ENCODE measurements at places on chromosomes 2 and 18. TPM values are rescaled to one million over a fixed set of nuclear protein-coding genes. Genes with fewer than 3 reads are reported as not detected.

- peaks cover 4% of the 10 kb centered on the region for H3K4me1 ChIP-seq
- no peak overlapping the region for H3K27ac ChIP-seq
- H3K27me3 ChIP-seq = no peaks in the 10 kb centered on the region
- no peaks in the 10 kb centered on the region for H3K36me3 ChIP-seq
Measured at GRCh38 chr2:172387361-172387760, 40.0 kb upstream of the ITGA6 start.

GRCh38 chr2:237536617-237537016 lies 29.8 kb upstream of the PRLH start:
- H3K27me3 ChIP-seq = no peaks in the 10 kb centered on the region
- DNase-seq = no peak
- H3K27ac ChIP-seq = no peak overlapping the region
- no peaks in the 10 kb centered on the region for H3K36me3 ChIP-seq
- H3K4me3 ChIP-seq = no peak overlapping the region

GRCh38 chr2:201985728-201986462 lies 47.8 kb upstream of the FZD7 start:
- H3K27ac ChIP-seq = no peak overlapping the region
- H3K36me3 ChIP-seq = no peaks in the 10 kb centered on the region
- DNase-seq = no peak

DNA sequence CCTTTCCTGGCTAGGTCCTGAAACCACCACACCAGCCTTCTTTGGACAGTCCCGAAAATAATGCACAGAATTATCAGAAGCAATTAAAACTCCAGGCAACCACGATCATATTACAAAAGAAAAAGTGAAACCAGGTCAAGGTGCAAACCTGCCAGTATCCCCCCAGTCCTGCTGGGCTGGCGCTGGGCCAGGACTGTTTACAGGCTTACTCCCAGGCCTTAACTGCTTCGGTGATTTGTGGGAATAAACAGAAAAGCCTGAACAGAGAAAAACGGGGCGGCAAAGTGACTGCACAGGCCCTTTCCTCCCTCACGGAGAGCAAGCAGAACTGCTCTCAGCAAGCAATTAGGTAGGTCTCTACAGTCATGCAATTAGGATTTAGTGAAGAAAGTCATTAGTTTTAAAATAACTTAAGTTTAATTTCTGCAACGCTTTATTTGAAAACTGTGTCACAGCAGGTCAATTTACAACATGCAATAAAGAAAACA lies 1.3 kb downstream of the HDAC4 start:
- DNase-seq = no peak
- peak overlapping the region; percentile 59 for H3K4me3 ChIP-seq
- peak overlapping the region; percentile 73 for H3K27ac ChIP-seq

DNA sequence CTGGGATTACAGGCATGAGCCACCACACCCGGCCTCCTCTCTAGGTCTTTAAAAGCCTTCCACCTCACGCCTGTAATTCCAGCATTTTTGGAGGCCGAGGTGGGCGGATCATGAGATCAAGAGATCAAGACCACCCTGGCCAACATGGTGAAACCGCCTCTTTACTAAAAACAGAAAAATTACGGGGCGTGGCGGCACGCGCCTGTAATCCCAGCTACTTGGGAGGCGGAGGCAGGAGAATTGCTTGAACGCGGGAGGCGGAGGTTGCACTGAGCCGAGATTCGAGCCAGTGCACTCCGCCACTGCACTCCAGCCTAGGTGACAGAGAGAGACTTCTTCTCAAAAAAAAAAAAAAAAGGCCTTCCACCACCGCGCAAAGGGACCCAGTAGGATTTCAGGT lies 1.3 kb upstream of the FAM117B start:
- peaks cover 3% of the 10 kb centered on the region for H3K4me1 ChIP-seq
- H3K27me3 ChIP-seq = no peaks in the 10 kb centered on the region
- no peak overlapping the region for H3K4me3 ChIP-seq

GRCh38 chr18:59109375-59109774 lies 30.3 kb upstream of the SEC11C start:
- no peak for DNase-seq
- H3K36me3 ChIP-seq = no peaks in the 10 kb centered on the region
- H3K4me3 ChIP-seq = no peak overlapping the region
- H3K27me3 ChIP-seq = peaks cover 45% of the 10 kb centered on the region

DNA sequence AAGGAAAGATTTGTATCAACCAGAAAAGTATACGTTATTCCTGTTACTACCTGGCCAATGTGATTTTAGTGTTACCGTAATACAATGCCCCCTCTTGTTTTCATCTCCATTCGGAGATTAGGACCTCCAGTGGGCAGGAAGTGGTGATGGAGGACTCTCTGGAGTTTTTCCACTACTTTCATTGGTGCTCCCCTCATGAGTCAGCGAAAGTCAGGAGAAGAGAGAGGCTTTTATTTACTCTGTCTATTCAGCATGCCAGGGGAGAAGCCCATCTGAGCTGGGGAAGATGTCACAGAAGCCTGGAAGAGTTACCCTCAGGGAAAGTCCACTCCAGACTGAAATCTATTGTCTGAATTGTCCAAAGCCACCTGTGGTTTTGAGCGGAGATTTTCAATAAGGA lies 88.2 kb upstream of the THUMPD2 start:
- H3K4me3 ChIP-seq = no peak overlapping the region
- H3K27me3 ChIP-seq = no peaks in the 10 kb centered on the region
- H3K27ac ChIP-seq = no peak overlapping the region
- peaks cover 9% of the 10 kb centered on the region for H3K4me1 ChIP-seq

DNA sequence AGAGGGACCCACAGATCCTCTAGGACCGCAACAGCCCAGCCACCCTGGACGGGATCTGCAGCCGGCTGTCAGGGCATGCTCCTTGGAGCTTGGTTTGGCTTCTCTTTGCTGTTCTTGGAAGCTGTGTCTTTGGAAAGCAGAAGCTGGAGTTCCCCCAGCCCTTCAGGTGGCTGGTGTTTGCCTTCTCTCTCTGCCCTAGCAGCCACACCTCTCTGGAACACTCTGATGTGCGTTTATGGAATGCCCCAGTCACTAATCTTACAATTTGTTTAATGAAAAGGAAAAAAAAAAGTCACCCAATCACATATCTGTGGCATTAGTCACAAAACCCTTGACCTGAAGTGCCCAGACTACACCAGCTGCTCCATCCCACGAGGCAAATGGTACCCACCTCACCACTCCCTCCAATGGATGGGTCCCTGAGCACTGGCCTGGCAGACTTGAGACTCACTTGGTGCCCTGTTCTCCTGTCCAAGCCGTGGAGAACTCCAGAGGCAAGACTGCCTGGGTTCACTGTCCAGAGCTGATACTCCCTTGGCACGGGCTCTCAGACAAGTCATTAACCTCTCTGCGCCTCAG lies 70.2 kb upstream of the DAPL1 start:
- no peak overlapping the region for H3K4me3 ChIP-seq
- H3K36me3 ChIP-seq = no peaks in the 10 kb centered on the region
- DNase-seq = no peak
- H3K27me3 ChIP-seq = no peaks in the 10 kb centered on the region

DNA sequence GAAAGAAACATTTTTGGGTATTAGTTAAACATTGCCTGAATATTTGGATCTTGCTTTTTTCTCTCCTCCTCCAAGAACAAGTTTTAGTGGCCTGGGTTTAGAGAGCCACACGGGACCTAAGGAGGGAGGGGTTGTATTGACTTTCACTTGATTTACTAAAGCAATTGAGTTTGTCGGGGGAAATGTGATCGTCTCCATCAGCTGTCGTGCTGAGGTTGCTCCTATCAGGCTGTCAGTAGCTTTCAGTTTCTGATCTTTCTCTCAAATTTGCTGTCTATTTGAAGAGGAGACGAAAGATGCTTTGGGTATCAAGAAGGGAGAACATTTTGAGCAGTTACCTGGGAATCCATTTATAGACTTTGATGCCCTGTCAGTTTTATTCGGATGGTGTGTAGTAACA lies 106.0 kb downstream of the SETBP1 start:
- H3K27me3 ChIP-seq = no peaks in the 10 kb centered on the region
- H3K4me1 ChIP-seq = peaks cover 49% of the 10 kb centered on the region
- peak overlapping the region; percentile 16 for H3K4me3 ChIP-seq
- H3K27ac ChIP-seq = no peak overlapping the region

DNA sequence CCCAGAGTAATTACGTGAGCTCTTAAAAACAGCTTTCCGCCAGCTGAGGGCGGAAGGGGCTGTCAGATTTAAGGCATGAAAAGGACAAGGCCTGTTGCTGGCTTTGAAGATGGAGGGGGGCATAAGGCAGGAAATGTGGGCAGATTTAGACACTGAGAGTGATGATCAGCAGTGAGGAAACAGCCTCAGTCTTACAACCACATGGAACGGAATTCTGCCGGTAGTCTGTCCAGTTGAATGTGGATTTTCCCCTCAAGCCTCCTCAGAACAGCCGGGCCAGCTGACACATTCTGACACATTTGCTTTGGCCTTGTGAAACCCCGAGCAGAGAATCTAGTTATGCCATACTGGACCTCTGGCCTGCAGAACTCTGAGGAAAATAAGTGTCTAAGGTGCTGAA lies 16.6 kb downstream of the POLE4 start:
- H3K4me1 ChIP-seq = no peaks in the 10 kb centered on the region
- no peak for DNase-seq
- H3K27me3 ChIP-seq = no peaks in the 10 kb centered on the region
- no peak overlapping the region for H3K4me3 ChIP-seq

DNA sequence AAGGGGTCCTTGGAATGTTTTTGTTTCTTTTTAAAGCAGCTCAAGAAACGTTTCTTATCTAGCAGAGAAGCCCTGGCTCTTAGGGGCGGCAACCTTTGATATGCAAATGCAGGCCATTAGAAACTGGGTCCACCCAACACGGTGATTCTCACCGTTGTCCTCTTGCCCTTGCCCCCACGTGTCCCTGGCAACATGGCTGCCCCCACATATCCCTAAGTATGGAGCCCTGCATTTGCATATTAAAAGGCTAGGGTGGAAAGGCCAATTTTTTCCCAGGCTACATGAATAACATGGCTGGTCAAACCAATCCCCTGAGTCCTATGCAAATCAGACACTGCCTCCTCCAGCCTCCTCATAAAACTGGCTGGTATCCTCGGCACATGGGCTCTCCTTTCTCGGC lies 230.1 kb upstream of the SPOPL start:
- no peak overlapping the region for H3K27ac ChIP-seq
- H3K4me3 ChIP-seq = no peak overlapping the region
- no peaks in the 10 kb centered on the region for H3K4me1 ChIP-seq
- no peaks in the 10 kb centered on the region for H3K27me3 ChIP-seq
- no peaks in the 10 kb centered on the region for H3K36me3 ChIP-seq
- no peak for DNase-seq

GRCh38 chr18:70454704-70455322 lies 166.0 kb downstream of the SOCS6 start:
- H3K27ac ChIP-seq = no peak overlapping the region
- H3K4me1 ChIP-seq = no peaks in the 10 kb centered on the region
- DNase-seq = no peak
- no peak overlapping the region for H3K4me3 ChIP-seq

- no peak overlapping the region for H3K4me3 ChIP-seq
- no peak for DNase-seq
- no peaks in the 10 kb centered on the region for H3K27me3 ChIP-seq
- H3K36me3 ChIP-seq = no peaks in the 10 kb centered on the region
Measured at GRCh38 chr2:101230541-101231001, 22.1 kb upstream of the CNOT11 start.

DNA sequence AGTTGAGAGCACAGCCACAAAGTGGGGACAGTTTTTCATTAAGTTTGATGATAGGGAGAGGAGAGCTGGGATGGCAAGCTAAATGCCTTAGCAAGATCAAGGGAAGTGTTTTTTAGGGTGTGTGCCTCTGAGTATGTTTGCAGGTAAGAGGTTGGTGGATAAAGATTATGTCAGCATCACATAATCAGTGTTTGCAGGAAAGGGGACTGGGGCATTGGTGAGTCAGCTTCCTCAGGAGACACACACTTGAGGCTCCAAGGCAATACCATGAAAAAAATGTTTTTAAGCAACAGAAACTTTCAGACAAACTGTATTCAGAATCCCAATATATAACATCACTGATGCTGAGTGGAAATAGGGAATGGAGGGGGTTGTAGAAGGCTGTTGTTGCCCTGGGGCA lies 25.4 kb upstream of the DTNB start:
- H3K27me3 ChIP-seq = no peaks in the 10 kb centered on the region
- H3K27ac ChIP-seq = no peak overlapping the region
- DNase-seq = no peak
- no peaks in the 10 kb centered on the region for H3K36me3 ChIP-seq

Gene SLC38A11
- total RNA-seq = 0.69 TPM

Gene NTSR2
- total RNA-seq = not detected

Gene HSBP1L1
- 10.4 TPM for total RNA-seq

Gene ASAP2
- total RNA-seq = 10.4 TPM

Gene SERPINB11
- total RNA-seq = not detected

Gene MTA3
- 22.9 TPM for total RNA-seq

Gene ESPNL
- total RNA-seq = 0.10 TPM

Gene CPO
- total RNA-seq = not detected

Gene GATA6
- total RNA-seq = 69.9 TPM

Gene ASB18
- 16.3 TPM for total RNA-seq

Gene RPRM
- not detected for total RNA-seq

Gene PTH2R
- not detected for total RNA-seq

Measured in heart right ventricle (tissue), 16 donors.